ENCODE measurements at places on chromosomes 3 and 15.
A peak's percentile ranks its signal among the peaks of the same experiment; 100 is the strongest.

- no peak for DNase-seq
Measured at GRCh38 chr15:44441095-44441501, 13.7 kb downstream of the CTDSPL2 start.

DNA sequence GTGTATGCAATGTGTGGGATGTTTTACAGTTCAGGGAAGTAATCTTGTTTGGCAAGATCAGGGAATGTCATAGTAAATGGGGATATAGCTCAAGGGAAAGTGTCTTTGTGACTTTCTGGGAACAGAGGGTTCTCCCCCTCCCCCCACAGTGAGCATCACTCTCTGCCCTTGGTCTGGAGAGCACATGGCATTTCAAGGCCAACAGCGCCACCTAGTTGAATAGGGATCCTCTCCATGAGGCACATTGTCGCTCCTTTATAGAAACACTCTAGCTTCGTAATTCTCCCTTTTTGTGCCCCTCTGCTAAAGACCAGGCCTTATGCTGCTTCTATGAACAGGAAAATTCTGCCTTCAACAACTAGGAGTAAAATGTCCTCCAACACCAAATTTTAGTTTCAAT is 37.1 kb upstream of the ARNT2 start:
- no peak for DNase-seq

- DNase-seq: no peak
Measured at GRCh38 chr15:95830281-95830680, 500.2 kb upstream of the NR2F2 start.

DNA sequence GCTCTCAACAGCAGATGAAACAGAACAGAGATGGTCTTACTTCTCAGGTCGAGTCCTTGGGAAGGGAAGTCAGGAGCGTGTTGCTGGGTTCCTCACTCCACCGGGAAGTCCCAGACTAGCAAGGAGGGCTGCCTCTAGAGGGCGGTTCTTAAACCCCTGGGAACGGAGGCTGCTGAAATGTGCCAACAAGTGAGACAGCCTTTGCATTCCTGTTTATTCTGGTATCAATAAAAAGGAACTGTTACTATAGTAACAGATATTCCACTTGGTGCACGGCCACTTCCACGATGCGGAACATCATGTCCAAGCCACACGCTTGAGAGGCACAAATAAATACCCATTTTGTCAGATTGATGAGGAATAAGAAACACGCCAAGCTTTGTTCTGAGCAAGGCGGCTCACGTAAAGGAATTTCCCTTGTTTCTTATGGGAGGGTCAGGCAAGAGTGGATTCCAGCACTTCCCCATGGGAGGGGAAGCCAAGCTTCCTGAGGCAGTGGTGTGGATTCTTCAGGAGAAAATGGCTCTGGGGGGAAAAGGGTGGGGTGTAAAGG is at the start of gene FAM107A:
TSS of gene FAM107A (minus strand) at position 123 of the 553 bp plus-strand sequence. CDS start 7,531 bp downstream, outside the sequence.
- DNase-seq: no peak

DNA sequence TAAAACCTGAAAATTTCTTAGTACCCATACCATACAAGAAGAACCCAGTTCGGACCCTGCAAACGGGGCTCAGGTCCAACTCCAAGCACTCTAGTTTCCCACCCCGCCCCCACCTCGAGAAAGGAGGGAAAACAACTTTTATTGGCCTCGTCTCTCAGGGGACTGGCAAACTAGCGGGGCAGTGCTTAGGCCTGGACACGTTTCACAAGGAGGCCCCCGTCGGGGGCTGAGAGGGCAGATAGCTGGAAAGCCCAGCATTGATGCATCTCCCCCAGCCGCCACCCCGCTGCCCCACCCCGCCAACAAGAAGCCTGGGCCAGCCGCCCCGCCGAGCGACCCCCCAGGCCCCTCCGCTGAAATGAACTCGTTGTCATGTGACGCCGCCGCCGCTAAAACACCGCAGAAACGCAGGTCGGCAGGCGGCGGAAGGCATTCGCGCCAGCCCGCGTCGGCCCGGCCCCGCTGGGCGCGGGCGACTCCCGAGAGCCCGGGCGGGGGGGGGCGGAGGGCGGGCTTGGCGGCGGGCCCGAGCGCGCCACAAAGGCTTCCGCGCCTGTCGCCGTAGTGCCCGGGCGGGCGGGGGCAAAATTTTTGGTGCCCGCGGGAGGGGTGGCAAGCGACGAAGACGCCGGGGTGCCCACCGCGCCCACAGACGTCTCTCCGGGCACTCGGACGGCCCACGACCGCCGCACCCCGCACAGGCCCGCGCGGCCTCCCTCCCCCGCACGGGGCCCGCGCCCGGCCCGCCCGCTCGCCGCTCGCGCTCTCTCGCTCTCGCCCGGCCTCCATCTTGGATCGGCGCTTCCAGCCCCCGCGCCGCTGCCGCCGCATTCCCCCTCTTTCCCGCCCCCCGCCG is 634 bp downstream of the STAG1 start:
- peak; percentile 30 for DNase-seq

DNA sequence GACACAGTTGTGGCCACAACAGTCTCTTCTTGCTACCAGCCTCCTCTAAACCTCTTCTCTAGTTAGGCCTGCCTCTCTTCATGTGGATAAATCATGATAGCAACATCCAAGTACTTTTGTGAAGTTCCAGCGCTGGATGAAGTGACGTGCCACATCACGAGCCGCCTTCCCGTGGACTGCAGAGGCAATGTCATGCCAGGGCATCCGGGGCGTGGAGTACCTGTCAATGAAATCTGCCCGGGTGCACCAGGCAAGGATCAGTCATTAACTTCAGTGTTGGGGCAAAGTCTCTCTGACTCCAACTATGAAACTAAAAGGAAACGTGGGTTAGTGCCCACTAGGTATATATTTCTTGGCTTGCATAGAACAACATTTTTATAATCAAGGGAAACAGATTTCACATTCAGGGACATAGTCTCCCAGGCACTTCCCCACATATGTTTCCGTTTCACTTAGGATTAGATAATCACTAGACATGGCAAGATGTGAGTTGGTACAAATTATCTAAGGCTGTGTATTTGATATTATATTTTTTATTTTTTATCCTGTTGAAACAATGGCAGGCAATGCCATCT is 133.6 kb downstream of the PLD1 start:
- DNase-seq: no peak

GRCh38 chr3:184359610-184360009 is 1.8 kb downstream of the CLCN2 start:
- no peak for DNase-seq

Measured in stimulated activated CD8-positive, alpha-beta memory T cell treated with anti-CD3 and anti-CD28 coated beads, Interleukin-7, amount 100 ng/mL, for 1 hour (primary cell).